ENCODE measurements at places on chromosomes 13 and 19.

DNA sequence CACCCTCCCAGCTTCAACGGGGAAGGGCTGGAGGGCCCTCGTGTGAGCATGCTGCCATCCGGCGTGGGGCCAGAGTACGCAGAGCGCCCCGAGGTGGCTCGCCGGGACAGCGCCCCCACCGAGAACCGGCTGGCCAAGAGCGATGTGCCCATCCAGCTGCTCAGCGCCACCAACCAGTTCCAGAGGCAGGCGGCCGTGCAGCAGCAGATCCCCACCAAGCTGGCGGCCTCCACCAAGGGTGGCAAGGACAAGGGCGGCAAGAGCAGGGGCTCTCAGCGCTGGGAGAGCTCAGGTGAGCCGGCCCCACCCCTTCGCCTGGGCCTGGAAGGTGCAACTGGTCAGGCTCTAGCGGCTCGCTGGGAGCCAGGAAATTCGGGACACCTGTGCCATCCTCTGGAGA lies 20.0 kb downstream of the PEX11G start:
- DNase-seq = no peak

DNA sequence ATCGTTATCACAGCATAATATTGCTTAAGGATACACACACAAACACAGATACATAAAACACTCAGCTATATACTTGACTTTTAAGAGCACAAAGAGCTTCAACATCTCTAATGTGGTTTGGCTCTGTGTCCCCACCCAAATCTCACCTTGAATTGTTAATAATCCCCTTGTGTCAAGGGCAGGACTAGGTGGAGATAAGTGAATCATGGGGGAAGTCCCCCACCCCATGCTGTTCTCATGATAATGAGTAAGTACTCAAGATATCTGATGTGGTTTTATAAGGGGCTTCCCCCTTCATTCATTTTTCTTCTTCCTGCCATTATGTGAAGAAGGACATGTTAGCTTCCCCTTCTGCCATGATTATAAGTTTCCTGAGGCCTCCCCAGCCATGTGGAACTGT lies 481.4 kb downstream of the PCDH9 start:
- no peak for DNase-seq

GRCh38 chr19:48837051-48837524 lies 797 bp upstream of the HSD17B14 start:
- no peak for DNase-seq

DNA sequence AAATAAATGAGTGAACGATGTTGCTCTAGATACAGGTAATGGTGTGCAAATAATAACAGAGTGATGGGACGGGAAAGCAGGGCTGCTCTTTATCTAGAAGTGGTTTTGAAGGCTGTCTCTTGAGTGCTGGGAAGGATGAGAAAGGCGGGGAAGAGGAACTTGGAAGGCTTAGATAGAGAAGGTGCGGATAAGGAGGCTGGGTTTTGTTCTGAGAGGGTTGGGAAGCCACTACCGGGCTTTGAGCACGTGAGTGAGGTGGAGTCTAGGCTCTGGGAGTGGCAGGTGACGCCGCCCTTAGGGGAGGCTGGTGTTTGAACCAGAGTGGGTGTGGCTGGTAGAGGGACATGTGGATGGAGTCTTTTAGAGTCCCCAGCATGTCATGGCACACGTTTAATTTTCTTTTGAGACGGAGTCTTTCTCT lies 811 bp downstream of the ARMC6 start:
- no peak for DNase-seq

DNA sequence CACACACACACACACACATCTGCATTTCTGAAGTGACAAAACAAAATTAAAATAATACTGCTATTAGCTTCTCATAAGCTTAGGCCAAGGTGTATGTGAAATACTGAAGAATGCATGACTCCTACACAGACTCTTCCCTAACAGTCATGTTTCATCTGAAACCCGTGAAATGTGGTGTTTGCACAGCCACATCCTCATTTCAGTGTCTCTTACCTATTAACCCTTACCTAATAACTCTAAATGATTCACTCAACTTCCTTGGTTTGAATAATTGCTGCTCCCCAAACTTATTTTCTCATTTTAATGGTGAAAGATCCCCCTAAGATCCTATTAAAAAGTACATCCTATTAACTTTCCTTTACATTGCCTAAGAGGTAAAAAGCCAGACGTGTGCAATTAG lies 117.6 kb downstream of the MIPEP start:
- no peak for DNase-seq

DNA sequence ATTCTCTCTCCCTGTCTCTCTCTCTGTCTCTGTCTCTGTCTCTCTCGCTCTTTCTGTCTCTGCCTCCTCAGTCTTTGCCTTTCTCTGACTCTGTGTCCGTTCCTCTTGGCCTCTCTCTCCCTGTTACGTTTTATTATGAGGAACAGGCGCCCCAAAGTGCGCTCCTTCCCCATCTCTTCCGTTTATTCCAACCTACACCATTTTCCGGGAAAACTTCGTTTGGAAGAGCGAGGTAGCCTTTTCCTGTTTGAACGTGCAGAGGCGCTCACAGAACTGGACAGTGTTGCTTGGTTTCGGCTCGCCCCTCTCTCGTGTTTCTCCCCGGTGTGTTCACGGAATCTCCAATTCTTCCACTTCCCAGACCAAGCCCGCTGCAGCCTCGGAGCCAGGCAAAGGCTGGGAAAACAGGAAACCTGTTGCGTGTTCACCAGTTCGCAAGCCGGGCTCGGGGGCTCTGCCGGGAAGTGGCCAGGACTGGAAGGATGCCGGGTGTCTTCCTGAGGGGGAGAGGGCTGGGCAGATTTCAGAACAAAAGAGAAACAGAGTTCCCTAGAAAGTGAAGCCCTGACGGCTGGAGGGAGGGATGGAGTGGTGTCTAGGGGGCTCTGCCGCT lies 605 bp downstream of the TMEM255B start:
- no peak for DNase-seq

GRCh38 chr13:33678906-33679657 lies 138.9 kb upstream of the RFC3 start:
- no peak for DNase-seq

GRCh38 chr19:12793290-12794195 lies 2.3 kb downstream of the JUNB start:
- DNase-seq = peak; percentile 60
